ENCODE measurements at places on chromosomes 5 and 9. TPM values are rescaled to one million over a fixed set of nuclear protein-coding genes. Genes with fewer than 3 reads are reported as not detected.
A peak's percentile ranks its signal among the peaks of the same experiment; 100 is the strongest.

DNA sequence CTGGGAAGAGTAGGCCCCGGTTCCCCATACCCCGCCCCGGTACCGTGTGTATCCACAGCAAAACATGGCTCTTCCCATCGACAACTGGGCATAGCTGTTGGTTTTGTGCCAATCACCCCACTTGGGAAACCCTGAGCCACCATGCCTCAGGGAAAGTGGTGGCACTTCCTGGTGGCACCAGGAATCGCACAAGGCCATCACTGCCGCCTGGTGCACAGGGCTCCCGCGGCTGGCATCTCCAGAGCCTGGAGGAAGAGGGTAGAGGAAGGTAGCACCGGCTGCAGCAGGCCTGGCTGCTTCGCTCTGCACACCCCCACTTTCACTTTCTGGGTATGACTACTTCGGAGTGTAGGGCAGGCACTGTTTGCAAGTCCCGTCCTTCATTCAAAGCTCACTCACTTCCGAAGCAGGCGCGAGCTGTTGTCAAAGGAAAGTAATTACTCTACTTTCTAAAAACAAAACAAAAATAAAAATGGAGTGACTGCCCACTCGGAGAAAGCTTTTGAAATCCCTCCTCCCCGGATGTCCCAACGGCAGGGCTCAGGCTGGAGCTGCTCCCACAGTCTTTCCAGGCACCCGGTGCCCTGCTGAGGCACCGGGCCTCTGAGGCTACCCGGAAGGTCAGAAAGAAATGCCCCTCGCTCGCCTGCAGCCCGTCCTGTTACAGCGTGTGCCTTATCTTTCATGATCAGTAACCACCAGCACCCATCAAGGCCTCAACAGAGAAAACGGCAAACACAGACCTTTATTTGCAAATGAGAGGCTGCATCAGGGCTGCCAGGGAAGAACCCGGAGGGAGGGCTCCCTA lies 2.0 kb downstream of the BRD3 start:
- peaks cover 2% of the 10 kb centered on the region for H3K36me3 ChIP-seq
- peaks cover 9% of the 10 kb centered on the region for H3K27me3 ChIP-seq
- H3K27ac ChIP-seq = peak overlapping the region; percentile 92
- H3K4me3 ChIP-seq = peak overlapping the region; percentile 87
- H3K4me1 ChIP-seq = peaks cover 37% of the 10 kb centered on the region
- peak; percentile 87 for DNase-seq

DNA sequence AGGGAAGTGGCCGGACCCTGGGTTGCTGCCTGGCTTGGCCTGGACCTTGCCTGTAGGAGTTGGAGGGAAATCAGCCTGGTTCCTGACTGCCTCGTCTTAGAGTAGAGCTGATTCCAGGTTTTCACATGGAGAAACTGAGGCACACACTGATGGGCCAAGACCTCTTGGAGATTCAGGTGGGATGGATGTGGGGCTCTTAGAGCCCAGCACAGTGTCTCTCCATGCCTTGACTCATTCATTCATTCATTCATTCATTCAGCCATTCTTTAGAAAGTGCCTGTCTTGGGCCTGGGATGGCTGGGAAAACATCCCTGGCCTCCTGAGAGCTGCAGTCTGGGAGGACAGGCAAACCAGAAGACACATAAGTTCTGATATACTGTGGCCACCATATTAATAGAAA lies 2.2 kb downstream of the LRRC8A start:
- no peak for DNase-seq
- H3K36me3 ChIP-seq = peaks cover 10% of the 10 kb centered on the region
- peaks cover 59% of the 10 kb centered on the region for H3K4me1 ChIP-seq
- peak overlapping the region; percentile 42 for H3K27ac ChIP-seq
- H3K27me3 ChIP-seq = no peaks in the 10 kb centered on the region

DNA sequence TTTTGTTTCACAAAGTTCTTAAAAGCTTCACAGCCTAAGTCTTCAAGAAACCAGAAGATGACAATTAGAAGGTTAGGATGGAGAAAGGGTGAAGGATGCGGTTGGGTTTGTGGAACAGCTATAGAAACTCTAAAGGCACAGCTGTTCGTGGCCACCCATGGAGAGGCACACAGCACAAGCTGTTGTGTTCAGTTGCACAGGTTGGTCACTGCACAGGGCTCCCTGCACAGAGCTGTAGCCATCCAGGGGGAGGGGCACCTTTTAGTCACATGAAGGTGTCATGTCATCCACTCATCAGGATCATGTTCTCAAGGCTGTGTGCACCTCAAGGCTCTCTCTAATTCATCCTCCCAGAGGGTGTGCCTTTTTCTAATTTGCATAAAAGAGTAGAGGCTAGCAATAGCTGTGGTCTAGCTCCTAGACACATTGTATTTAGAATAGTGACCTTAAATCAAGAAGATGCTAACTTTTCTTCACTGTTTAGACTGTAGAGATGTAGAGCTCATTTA lies 5.0 kb upstream of the RASGRF2 start:
- no peak for DNase-seq
- no peak overlapping the region for H3K27ac ChIP-seq
- no peak overlapping the region for H3K4me3 ChIP-seq
- H3K27me3 ChIP-seq = no peaks in the 10 kb centered on the region

GRCh38 chr5:16005225-16005624 lies 174.4 kb downstream of the MARCHF11 start:
- DNase-seq = no peak
- no peak overlapping the region for H3K4me3 ChIP-seq
- H3K27ac ChIP-seq = no peak overlapping the region
- H3K27me3 ChIP-seq = no peaks in the 10 kb centered on the region
- no peaks in the 10 kb centered on the region for H3K36me3 ChIP-seq

GRCh38 chr9:116137581-116137980 lies 16.0 kb upstream of the PAPPA start:
- no peak overlapping the region for H3K4me3 ChIP-seq
- no peaks in the 10 kb centered on the region for H3K36me3 ChIP-seq
- H3K27me3 ChIP-seq = no peaks in the 10 kb centered on the region
- no peaks in the 10 kb centered on the region for H3K4me1 ChIP-seq

GRCh38 chr9:34896112-34896511 lies 62.0 kb upstream of the PHF24 start:
- H3K4me3 ChIP-seq = no peak overlapping the region
- peaks cover 24% of the 10 kb centered on the region for H3K27me3 ChIP-seq
- H3K36me3 ChIP-seq = no peaks in the 10 kb centered on the region
- DNase-seq = no peak

DNA sequence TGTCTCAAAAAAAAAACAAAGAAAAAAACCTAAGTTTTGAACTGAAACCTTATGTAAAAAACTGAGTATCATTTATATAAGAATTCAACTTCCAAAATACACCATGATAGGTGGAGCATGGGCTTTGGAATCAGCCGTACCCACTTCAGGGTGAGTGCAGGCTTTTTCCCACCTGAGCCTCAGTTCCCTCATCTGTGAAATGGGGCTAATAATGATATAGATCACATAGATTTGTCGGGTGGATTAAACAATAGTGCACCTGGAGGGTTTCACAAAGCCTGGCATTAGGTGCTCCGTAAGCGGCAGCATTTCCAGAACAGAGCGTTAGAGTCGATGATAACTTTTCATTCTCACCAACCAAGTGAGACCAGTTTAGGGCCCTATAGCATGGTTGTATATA lies 91.9 kb downstream of the CYFIP2 start:
- H3K4me1 ChIP-seq = peaks cover 11% of the 10 kb centered on the region
- H3K27me3 ChIP-seq = no peaks in the 10 kb centered on the region
- H3K4me3 ChIP-seq = no peak overlapping the region
- H3K36me3 ChIP-seq = peaks cover 47% of the 10 kb centered on the region

Gene EPB41L4A
- total RNA-seq = not detected

DNA sequence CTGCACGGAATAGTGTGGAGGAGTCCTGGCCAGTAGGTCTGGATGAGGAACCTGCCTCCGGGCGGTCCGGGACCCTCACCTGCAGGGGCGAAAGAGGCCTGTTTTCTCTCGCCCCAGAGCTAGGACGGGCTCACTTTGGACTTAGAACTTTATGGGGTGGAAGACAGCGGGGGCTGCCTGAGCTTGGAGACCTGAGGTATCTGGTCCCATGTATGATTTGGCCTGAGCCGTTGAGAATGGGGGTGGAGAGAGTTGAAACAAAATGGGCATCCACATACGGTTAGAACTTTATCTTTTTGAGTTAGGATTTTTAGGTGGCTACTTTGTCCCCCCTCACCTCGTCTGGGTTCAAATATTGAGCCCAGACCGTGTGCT lies 681 bp upstream of the ETF1 start:
- DNase-seq = no peak
- no peaks in the 10 kb centered on the region for H3K27me3 ChIP-seq
- peaks cover 74% of the 10 kb centered on the region for H3K4me1 ChIP-seq
- peak overlapping the region; percentile 100 for H3K27ac ChIP-seq

DNA sequence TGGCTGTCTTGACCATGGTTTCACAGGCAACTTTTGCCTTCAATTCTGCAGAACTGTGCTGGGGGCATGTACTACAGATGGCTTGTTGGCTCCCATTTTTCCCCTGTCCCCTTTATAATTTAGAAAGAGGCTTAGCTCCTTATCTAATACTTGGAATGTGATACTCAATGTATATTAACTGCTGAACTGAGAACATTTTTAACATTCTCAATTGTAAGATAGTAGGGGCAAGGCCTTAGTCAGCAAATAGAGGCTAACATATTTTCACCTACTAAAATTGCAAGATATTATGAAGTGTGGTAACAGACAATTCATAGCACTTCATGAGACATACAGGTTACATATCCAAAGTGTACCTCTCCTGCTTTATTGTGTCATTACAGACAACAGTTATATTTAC lies 118.1 kb upstream of the ZNF366 start:
- no peaks in the 10 kb centered on the region for H3K36me3 ChIP-seq
- H3K4me3 ChIP-seq = no peak overlapping the region
- no peak overlapping the region for H3K27ac ChIP-seq
- DNase-seq = no peak

GRCh38 chr5:153866176-153866575 lies 172.5 kb downstream of the FAM114A2 start:
- H3K27me3 ChIP-seq = peaks cover 2% of the 10 kb centered on the region
- no peak overlapping the region for H3K4me3 ChIP-seq

Gene PHF24
- not detected for total RNA-seq

DNA sequence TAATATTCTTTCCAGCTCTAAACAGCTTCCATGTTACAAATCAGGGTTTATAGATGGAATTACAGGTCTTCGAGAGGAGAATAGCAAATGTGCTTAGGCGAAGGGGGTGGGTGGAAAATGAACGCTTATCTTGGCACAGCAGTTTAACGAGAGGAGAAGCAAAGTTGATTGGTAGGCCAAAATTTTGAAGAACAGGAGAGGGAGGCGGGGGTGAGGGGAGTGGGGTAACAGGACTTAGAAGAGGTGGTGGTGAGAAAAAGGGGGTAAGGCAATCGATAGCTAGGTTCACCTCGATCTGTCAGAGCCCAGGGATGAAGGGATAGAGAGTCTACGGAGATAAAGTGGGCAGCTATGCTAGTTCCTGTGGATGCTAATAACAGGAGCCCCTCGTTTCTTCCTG lies 764 bp downstream of the ANKRA2 start:
- H3K27ac ChIP-seq = peak overlapping the region; percentile 99
- DNase-seq = peak; percentile 40
- H3K27me3 ChIP-seq = no peaks in the 10 kb centered on the region
- peak overlapping the region; percentile 99 for H3K4me3 ChIP-seq

Gene TMEM232
- 0.86 TPM for total RNA-seq

Gene UAP1L1
- total RNA-seq = 2.6 TPM

DNA sequence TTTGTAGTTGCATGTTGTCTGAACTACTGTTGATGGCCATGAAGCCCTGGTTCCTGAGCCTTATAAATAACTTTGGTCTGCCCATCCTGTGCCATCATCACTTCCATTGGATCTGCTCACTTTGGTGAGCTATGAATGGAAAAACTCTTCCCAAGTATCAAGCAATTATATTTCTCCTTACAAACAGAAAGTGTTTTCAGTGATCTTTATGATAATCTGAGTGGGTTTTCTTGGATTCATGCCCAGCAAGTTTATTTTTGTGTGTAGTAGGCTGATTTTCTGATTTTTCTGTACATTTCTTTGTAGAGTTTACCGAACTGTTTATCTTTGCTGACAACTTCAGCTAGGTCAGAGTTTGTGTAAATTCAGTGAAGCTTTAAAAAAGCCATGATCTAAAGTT lies 31.0 kb downstream of the CAMK4 start:
- H3K27ac ChIP-seq = peak overlapping the region; percentile 90
- no peak for DNase-seq
- peak overlapping the region; percentile 38 for H3K4me3 ChIP-seq
- peaks cover 13% of the 10 kb centered on the region for H3K36me3 ChIP-seq

DNA sequence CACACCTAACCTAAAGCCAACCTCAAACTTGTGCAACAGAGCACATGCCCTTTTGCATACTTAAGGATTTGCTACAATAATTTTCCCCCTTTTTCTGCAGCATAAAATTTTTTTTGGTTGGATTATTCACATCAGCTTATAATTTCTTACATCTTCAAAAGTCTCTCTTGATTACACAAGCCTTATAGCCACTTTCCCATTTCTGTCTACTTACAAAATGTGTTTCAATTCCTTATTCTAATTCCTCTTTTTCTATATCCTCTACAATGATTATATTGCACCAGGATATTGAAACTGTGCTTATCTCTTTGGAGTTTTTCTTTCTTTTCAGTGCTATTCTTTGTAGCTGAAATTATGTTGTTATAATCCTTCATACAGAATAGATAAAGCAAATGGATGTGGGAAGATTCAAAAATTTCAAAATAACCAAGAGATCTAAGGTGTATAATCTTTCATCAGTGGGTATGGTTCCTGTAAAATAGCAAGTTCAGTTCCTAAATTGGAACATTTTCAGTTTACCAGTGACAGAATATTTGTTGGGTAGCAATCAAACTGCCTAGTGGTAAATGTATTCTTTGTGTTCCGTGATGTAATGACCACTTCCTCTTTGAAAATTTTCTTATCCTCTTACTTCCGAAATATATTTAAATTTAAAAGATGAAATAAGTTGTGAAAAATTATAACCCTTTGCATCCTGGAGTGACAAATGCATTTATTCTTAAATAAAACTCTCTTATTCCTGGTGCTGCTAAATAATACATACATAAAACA lies 386.8 kb upstream of the CHD1 start:
- no peak overlapping the region for H3K4me3 ChIP-seq
- no peak for DNase-seq
- no peaks in the 10 kb centered on the region for H3K36me3 ChIP-seq

DNA sequence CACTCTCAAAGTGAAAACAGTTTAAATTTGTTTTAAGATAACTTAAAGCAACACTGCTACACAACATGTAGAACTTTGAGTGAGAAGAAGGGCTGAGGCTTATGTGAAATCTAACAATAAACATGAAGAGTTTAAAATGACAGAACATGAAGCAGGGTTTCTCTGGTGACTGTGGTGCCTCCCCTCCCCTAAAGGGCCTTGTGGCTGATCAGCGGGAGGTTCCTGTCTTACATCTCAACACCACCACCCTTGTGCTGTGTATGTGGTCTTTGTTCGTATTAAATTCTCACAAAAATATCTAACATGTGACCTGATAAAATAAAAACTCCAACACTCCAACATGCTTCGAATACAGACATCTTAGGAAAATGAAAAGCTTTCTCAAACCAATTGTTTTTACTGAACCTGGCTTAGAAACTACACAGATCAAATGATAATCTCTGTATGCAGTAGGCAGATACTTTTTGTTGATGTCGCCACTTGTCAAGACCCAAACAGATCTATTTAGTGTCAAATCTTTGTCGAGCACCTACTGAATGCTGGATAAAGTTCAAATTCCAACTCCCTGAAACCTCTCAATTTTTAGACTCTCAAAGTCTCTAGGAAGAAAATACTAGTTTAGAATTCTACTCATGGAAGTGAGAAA lies 9.9 kb upstream of the IQGAP2 start:
- H3K4me3 ChIP-seq = no peak overlapping the region
- H3K27ac ChIP-seq = no peak overlapping the region
- H3K4me1 ChIP-seq = peaks cover 44% of the 10 kb centered on the region
- no peaks in the 10 kb centered on the region for H3K27me3 ChIP-seq
- peak; percentile 48 for DNase-seq

Gene WNT8A
- total RNA-seq = not detected

Gene DND1
- 1.9 TPM for total RNA-seq

Data from activated naive CD4-positive, alpha-beta T cell treated with anti-CD3 and anti-CD28 coated beads for 36 hours (primary cell).